Cardiac muscle cell (in vitro differentiated cells and primary cell): ENCODE measurements at places on chromosomes 6 and 20. TPM values are rescaled to one million over a fixed set of nuclear protein-coding genes. Genes with fewer than 3 reads are reported as not detected.

- H3K27ac ChIP-seq = no peak overlapping the region
- H3K36me3 ChIP-seq = no peaks in the 10 kb centered on the region
- H3K27me3 ChIP-seq = no peaks in the 10 kb centered on the region
- H3K4me1 ChIP-seq = peaks cover 4% of the 10 kb centered on the region
- no peak overlapping the region for H3K4me3 ChIP-seq
Measured at GRCh38 chr20:10511509-10512251, 76.6 kb downstream of the SLX4IP start.

GRCh38 chr6:113437566-113437965, 419.6 kb upstream of the MARCKS start:
- peaks cover 11% of the 10 kb centered on the region for H3K27me3 ChIP-seq
- no peak overlapping the region for H3K27ac ChIP-seq
- no peak overlapping the region for H3K4me3 ChIP-seq
- no peaks in the 10 kb centered on the region for H3K36me3 ChIP-seq
- no peak for DNase-seq

GRCh38 chr6:148803979-148804378, 57.1 kb downstream of the UST start:
- DNase-seq = peak; percentile 13
- no peaks in the 10 kb centered on the region for H3K36me3 ChIP-seq
- no peak overlapping the region for H3K27ac ChIP-seq

Gene DNPH1
- 111 and 176 TPM in 2 replicates for total RNA-seq

DNA sequence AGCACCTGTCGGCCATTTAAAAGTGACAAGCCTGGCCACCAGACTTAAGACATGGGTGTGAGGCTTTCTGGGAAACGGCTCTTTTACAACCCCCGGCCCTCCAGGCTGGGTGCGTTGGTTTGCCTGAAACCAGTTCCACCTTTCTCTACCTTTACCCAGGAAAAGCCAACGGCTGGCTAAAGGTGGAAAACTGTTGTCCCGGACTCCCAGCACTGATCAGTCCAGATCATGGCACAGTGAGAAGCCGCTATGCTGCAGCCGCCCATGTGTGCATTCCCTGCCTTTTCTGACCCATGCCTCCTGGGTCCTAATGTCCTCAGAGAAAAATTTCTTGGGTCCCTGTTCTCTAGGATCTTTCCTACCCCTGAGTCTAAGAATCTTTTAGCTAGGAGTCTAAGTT, 655.7 kb upstream of the HS3ST5 start:
- H3K36me3 ChIP-seq = no peaks in the 10 kb centered on the region
- no peaks in the 10 kb centered on the region for H3K27me3 ChIP-seq
- no peak overlapping the region for H3K4me3 ChIP-seq

DNA sequence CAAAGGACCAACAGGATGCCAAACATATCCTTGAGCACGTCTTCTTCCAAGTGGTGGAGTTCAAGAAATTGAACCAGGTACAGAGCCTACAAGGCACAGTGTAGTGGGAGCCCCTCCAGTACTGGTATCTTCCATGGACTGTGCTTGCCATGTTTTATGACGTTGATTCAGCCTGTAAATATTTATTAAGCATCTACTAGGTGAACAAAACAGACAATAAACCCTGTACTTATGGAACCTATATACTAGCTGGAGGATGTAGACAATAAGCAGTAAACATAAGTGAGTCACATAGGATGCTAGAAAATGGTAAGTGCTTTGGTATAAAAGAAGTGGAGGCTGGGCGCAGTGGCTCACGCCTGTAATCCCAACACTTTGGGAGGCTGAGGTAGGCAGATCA, 24.4 kb upstream of the MYBL2 start:
- no peak overlapping the region for H3K27ac ChIP-seq
- no peak for DNase-seq
- H3K36me3 ChIP-seq = peaks cover 17% of the 10 kb centered on the region
- no peaks in the 10 kb centered on the region for H3K4me1 ChIP-seq

Gene CAP2
- total RNA-seq = 95.7 and 106 TPM in 2 replicates

GRCh38 chr20:51752343-51752951, 15.7 kb downstream of the ATP9A start:
- H3K4me1 ChIP-seq = no peaks in the 10 kb centered on the region
- no peak overlapping the region for H3K27ac ChIP-seq
- H3K36me3 ChIP-seq = no peaks in the 10 kb centered on the region
- no peak overlapping the region for H3K4me3 ChIP-seq

DNA sequence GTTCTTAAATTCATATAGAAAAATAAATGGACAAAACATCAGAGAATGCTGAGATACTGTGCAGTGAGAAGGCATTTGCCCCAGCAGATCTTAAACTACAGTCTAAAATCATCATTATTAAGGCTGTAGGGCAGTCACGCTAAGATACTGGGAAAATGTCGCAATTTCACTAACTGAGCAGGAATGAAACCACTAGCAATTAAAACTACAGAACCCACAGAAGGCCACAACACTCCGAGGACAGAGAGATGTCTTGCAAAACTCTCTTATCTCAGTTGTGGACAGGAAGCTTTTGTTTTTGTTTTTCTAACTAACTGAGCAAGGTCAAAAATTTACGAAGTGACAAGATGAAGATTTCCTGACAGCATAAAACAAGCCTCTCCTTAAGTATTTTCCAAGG, 18.2 kb downstream of the GNAS-AS1 start:
- no peaks in the 10 kb centered on the region for H3K36me3 ChIP-seq
- peak; percentile 50 for DNase-seq
- no peak overlapping the region for H3K4me3 ChIP-seq
- no peaks in the 10 kb centered on the region for H3K27me3 ChIP-seq
- H3K4me1 ChIP-seq = peaks cover 4% of the 10 kb centered on the region

Gene BACH2
- total RNA-seq = 3.2 and 5.6 TPM in 2 replicates

DNA sequence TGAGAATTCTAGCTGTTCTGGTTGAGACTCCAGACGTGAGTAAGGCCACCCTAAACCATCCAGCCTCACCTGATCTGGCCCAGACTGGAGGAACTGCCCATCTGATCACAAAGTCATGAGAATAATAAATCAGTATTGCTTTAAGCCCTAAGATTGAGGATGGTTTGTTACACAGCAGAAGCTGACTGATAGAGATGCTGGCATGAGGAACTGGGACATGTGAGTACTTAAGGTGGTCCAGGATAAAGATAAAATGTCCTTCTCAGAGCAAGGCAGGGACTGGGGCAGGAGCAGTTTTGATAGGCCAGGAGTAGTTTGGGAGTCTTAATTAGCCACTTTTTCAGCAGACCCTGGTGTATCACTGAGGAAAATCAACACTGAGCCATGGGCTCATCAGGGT, 6.8 kb downstream of the GTSF1L start:
- no peak overlapping the region for H3K4me3 ChIP-seq
- no peak overlapping the region for H3K27ac ChIP-seq
- no peaks in the 10 kb centered on the region for H3K27me3 ChIP-seq
- no peaks in the 10 kb centered on the region for H3K36me3 ChIP-seq
- no peaks in the 10 kb centered on the region for H3K4me1 ChIP-seq

GRCh38 chr6:49549691-49550491, 577 bp upstream of the C6orf141 start:
- no peaks in the 10 kb centered on the region for H3K36me3 ChIP-seq
- H3K4me3 ChIP-seq = peak overlapping the region; percentile 22
- no peak for DNase-seq
- H3K27ac ChIP-seq = no peak overlapping the region
- peaks cover 13% of the 10 kb centered on the region for H3K4me1 ChIP-seq

Gene SPDEF
- total RNA-seq = 0.42 and 1.1 TPM in 2 replicates
